ENCODE measurements at places on chromosomes 6 and 20.

- peak; percentile 73 for DNase-seq
Measured at GRCh38 chr20:22339091-22339881, 245.1 kb downstream of the FOXA2 start.

- no peak for DNase-seq
Measured at GRCh38 chr6:150070236-150070818, 1.4 kb upstream of the ULBP3 start.

DNA sequence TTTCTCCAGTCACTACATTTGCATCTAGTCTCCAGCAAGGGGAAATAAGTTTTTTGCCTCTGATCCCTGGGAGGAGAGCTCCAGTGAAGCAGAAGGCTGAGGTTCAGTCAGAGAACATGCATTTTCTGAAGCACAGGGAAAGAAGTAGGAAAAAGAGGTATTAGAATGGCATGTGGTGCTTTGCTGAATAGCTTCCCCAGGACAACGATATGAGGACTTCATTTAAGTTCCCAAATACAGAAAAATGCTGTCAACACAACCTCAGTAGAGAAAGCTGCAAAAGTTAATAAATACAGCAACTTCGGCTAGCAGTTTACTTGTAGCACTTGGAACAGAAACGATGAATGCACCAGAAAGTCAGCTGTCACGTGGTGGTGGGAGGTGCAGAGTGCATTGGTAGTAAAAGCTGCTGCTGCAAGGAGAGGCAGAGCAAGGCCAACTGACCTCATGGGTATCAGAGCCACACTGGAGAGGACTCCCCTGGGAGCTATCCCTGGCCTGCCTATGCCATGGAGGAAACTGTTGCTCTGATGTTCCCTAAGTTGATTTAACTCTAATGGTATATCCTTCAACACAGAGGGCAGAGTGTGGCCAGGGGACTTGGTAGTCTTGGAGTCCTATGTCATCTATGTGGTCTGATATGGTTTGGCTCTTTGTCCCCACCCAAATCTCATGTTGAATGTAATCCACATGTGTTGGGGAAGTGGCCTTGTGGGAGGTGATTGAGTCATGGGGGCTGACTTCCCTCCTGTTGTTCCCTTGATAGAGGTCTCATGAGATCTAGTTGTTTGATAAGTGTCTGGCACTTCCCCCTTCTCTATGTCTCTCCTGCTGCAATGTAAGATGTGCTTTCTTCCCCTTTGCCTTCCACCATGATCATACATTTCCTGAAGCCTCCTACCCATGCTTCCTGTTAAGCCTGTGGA, 85.9 kb downstream of the ADTRP start:
- no peak for DNase-seq

DNA sequence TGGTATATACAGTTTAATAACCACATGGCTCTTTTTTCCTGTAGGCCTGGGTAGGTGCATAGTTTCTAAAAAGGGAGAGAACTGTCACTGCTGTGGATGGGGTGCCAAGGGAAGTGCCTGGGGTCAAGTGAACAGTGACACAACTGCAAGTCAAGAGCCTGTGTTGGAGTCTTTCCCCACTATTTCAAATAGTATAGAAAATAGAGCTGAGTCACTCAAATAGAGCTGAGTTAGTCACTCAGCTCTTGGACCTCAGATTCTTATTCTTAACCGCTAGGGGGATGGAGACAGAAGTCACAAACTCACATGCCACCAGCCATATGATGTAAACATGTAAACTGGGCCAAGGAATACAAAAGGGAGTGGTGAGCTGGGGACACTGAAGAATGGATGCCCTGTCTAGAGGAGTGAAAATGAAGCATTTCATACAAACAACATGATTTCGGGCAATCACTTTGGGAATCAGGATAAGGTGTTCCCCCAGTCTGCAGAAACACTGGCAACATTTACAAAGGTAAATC, 2.1 kb downstream of the NQO2 start:
- DNase-seq, result peak; percentile 24

- DNase-seq, result no peak
Measured at GRCh38 chr6:37583261-37583660, 83.6 kb upstream of the CCDC167 start.

DNA sequence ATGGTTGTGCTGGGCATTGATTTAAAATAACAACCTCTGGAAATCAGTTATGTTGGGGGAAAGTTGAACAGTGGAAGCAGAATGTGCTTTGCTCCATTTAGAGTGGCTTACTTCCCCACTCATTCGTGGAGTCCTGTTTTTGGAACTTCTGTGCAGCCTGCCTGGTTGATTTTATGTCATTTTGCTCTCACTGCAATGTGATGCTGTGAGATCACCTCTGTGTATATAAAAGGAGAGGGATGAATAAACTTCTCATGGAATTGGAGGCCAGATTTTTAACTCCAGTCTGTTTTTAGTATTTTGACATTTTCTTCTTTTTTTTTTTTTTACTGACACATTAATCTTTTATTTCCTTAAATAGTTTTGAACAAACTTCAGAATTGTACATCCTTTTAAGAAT, 139.0 kb downstream of the FNDC1 start:
- DNase-seq, result no peak

DNA sequence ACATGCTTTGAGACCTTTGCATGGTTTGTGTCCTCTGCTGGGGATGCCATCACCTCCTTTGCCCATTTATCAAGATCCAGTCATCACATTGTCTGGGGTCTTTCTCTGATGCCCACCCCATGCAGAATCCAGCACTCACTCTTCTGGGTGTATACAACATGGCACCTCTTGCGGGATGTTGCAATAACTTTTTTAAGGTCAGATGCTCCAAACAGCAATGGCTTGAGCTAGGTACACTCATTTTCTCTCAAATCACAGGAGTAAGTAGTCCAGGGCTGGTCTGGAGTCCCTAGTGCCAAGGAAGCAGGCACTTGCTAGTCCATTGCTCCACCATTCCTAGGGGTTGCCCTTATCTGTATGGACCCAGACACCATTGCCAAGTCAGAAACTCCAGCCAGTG, 196.6 kb upstream of the KCNG1 start:
- DNase-seq, result no peak

DNA sequence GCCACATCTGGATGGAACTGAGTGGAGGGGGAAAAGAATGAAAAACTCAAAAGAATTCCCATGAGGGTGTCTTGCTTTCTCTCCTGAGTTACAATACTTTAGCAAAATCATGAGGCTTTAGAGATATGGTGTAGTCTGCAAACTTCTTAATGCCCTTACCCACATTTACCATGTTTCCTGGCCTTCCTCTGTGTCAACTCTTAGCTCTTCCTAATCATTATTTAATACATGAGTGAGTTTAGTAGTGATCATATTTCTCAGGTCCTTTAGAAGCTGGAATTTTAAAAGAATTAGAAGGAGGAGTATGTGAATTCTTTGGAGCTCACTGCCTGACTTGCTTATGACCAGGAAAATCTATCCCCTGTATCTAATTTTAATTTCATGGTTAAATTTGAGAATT, 39.0 kb downstream of the STX11 start:
- DNase-seq, result no peak

GRCh38 chr6:159217595-159218275, 48.5 kb downstream of the FNDC1 start:
- peak; percentile 40 for DNase-seq

GRCh38 chr6:151060766-151061531, 178.8 kb upstream of the AKAP12 start:
- no peak for DNase-seq

DNA sequence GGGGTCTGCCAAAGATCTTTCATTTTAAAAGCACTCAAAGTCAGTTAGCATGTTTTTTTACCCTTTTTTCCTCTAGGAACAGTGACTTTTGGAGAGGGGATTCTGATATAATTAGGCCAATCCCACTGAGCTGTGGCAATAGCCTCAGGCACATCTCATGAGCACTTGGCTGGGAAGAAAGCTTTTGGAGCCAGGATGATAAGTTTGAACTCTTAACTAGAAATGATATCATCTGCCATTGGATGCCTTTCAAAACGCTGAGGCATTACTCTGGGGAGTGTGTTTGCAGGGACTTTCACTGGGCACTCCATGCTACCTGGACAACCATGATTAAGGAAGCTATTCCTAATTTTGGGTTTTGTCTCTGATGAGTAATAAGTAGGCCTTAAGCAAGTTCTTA, 3.7 kb downstream of the SCGN start:
- DNase-seq, result peak; percentile 48

GRCh38 chr6:72922401-72922800, 300.5 kb downstream of the KCNQ5 start:
- no peak for DNase-seq

DNA sequence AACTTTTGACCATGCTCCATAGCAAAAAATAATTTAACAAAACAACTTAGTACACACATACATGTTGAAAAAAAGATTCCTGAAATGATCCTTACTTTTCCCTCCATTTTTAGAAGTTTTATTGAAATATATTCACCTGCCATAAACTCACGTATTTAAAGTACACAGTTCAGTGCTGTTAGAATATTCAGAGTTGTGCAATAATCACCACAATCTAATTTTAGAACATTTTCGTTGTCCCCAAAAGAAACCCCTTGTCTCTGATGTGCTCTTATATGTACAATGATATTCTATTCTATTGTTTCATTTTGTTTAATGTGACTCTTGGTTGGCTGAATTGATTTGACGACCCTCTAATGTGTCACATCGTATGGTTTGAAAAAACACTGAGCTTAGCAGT, 15.9 kb downstream of the ROS1 start:
- no peak for DNase-seq

DNA sequence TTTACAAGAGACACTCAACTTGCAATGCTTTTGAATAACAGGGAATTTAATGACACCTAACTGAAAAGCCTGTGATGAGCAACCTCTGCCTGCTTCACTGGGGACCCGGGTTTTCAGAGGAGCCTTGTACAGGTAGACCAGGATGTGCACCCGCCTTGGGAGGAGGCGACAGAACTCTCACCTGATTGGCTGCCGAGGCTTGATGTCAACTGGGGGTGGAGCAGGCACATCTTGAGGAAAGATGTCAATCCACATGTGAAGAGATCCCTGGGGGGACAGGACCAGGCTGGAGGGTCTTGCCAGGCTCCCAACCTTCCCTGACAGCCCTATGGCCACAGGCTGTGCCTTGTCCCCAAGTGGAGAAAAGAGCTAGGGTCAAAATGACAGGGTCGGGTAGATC, 19.8 kb downstream of the ERGIC3 start:
- DNase-seq, result no peak

DNA sequence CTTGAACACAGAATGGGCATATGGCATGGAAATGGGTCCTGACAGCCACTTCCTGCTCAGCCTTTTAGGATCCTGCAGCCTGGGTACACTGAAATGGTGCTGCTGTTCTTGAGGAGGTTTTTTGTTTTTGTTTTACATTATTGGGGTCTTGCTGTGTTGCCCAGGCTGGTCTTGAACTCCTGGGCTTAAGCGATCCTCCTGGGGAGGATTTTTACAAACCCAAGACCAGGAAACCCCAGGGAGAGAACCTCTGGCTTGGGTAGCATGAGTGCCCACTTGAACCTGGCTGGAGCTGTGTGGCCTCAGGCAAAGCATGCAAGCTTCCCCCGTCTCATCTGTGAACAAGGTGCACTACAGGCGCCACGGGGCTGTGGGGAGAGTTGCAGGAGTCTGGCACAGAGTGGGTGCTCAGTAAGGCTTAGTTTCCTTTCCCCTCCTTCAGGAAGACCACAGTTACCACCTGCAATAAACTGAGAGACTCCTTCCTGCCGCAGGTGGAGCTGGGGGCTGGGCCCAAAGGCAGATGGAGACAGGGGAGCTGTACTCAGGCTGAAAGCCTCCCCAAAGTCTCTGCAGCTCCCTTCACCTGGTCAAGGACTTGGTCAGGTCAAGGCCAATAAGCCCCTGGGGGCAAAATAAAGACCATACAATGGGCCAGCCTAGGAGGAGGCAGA, 1.8 kb downstream of the SLA2 start:
- no peak for DNase-seq

- no peak for DNase-seq
Measured at GRCh38 chr6:108661982-108662381, 101.3 kb downstream of the FOXO3 start.

DNA sequence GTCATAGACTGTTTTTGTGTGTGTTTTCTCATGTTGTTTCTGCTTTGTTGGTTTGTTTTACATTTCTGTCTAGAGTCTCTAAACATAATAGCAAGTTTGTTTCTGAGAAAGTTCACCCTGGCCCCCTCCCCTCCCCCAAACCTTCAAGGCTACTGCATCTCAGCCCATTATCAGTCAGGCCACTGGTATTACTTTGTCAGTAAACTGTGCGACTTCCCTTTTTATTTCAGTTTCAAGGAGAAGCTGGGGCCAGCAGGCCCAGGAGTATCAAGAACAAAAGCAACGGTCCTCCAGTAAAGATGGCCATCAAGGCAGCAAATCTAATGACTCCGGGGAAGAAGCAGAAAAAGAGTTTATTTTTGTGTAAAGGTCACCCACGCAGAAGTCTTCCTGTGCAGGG, 32.8 kb upstream of the SCGN start:
- DNase-seq, result no peak

DNA sequence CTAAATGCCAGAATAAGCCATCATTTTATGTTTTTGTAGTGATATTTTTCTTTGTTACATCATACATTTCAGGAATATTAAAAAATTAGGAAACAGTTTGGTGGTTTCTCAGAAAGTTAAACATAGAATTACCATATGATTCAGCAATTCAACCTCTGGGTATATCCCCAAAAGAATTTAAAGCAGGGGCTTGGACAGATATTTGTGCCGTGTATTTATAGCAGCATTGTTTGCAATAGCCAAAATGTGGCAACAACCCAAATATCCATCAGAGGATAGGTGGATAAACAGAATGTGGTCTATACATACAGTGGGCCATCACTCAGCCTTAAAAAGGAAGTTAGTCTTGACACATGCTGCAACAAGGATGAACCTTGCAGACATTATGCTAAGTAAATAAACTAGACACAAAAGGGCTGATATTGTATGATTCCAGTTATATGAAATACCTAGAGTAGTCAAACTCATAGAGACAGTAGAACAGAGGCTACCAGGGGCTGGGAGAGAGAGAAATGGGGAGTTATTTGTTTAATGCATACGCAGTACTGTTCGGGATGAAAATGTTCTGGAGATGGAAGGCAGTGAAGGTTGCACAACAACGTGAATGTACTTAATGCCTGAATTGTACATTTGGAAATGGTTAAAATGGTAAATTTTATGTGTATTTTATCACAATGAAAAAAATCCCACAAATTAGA, 18.9 kb upstream of the TRAF3IP2 start:
- no peak for DNase-seq

GRCh38 chr6:2429032-2429431, 183.6 kb upstream of the GMDS start:
- DNase-seq, result no peak

- DNase-seq, result no peak
Measured at GRCh38 chr20:21063276-21063675, 42.9 kb downstream of the LINC00237 start.

- no peak for DNase-seq
Measured at GRCh38 chr6:56242346-56242745, 5.0 kb downstream of the COL21A1 start.
